ENCODE measurements at places on chromosomes 3 and 15.

- no peak for DNase-seq
Measured at GRCh38 chr3:133825969-133826727, 20.5 kb downstream of the SRPRB start.

DNA sequence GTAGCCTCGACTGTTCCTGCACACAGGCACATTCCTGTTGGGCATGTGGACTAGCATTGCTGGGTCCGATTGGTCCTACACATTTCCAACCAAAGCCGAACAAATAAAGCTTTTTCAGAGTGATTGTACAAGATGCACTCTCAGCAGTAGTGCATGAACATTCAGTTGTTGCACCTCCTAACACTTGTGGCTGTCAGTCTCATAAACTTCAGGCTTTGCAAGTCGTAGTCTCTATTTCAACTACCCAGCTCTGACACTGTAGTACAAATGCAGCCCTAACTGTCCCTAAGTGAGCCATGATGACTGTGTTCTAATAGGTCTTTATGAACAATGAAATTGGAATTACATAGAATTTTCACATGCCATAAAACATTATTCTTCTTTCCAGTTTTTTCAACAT, 281.7 kb upstream of the ATP10A start:
- DNase-seq, result no peak

DNA sequence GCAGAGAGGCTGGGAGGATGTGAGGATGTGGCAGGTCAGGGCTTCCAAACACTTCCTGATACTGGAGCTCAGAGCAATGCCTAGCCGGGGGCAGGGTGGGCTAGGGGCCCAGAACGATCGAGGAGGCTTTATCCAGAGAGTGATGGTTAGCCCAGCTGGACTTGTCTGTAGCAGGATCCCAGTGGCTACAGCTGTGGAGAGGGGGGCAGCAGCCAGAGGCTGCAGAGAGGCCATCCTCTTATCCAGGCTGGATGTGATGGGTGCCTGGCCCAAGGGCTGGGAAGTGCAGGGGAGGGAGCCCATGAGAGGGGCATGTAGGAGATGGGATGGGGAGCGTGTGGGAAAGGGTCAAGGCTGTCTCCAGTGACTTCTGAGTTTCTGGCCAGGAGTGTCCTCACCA, 4.6 kb downstream of the PARP3 start:
- no peak for DNase-seq

DNA sequence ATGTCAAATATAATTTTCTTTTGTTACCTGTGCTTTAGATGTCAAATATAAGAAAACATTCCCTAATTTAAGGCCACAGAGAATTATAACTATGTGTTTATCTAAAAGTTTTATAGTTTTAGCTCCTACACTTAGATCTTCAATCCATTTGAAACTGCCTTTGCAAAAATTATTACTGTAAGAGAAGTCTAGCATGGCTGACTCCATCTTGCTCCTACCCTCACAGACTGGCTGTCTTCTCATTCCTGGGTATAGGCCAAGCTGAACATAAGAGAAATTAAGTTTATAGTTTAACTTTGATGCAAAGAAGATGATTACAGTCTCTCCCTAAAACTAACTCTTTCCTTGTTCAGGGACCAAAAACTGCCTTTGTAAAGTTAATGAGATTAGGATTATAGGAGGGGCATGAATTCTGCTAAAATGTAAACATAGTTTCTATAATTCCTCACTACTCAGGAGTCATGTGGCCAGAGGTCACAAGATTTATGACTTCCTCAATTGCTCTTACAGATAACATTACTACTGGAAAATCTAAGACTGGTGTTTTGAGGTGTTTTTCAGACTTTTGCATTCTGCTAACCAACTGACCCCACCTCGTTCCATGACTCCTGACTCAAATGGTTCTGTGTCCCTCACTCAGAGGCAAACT, 184.0 kb downstream of the BCHE start:
- no peak for DNase-seq

DNA sequence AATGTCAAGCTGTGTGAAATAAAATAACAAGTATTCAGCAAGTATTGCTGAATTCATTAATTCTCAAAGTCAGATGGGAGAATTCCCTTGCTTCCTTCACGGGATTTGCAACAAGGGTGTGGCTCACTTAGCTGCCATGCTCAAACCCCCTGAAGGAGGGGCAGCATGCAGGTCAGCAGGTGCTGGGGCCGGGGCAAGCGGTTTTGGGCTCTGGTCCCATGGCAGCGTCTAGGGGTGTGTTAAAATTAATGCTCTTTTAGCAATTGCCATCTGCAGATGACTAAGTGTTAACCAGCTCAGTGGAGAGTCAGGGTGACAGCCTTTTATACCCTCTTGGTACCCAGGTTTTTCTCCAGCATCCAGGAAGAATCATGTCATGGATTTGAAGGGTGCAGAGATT, 40.0 kb upstream of the RBMS3 start:
- DNase-seq, result no peak

DNA sequence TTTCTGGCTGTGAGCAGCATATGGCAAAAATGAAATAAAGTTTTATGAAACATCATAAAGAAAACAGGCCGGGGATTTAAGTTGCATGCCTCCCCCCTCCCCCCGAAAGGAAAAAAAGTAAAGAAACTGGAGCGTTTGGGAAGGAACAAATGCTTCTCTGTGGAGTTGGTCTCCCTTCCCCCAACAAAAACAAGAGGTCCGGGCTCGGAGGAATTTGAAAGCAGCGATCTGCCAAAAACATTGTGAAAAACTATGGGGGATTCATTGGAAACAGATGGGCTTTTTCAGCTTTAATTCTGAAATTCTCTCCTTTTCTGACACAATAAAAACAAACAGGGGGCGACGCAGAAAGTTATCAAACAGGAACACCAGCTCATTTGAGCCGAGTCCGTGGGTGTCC, 17.0 kb downstream of the RGMA start:
- DNase-seq, result no peak

GRCh38 chr3:135458541-135459322, 506.8 kb upstream of the PPP2R3A start:
- no peak for DNase-seq

DNA sequence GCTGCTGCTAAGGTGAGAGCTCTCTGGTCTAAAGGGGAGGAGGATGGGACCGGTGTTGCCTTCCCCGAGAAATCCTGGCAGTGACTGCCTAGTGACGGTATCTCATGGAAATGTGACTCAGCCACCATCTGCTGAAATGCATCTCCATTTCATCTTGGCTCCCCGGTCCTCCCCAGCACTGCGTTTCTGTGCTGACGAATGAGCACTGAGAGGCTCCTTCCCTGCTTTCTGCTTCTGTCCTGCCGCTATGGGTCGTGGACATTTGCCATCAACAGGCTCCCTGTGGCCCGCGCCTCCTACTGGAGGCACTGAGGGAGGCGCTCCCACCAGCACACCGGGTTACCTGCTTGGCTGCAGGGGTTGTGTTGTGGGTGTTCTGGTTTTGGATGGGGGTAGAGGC, 13.5 kb upstream of the SEC13 start:
- DNase-seq, result no peak

- no peak for DNase-seq
Measured at GRCh38 chr3:112818289-112818688, 28.4 kb downstream of the CD200R1L start.

GRCh38 chr3:12139111-12139511, 19.6 kb downstream of the TIMP4 start:
- peak; percentile 40 for DNase-seq

- DNase-seq, result no peak
Measured at GRCh38 chr3:169146866-169147237, 516.7 kb downstream of the MECOM start.

DNA sequence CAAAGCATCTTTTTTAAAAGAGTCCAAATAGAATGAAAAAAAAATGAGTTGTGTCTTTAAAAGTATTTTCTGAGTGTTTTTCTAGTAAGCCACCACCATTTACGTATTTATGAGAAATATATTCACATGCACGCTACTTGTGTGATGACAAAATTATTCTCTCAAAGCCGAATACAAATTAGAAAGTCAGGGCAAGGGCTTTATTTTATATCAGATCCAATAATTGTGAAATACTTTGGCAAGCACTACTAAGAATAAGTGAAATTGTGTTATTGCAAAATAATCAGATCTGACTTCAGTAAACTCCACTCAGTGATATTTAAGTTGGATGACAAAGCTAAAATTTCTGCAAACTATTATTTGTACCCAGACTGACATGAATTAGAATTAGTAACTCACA, 589.3 kb upstream of the KCNMB2 start:
- DNase-seq, result no peak

- DNase-seq, result no peak
Measured at GRCh38 chr3:46586738-46587246, 20.7 kb upstream of the LRRC2 start.

DNA sequence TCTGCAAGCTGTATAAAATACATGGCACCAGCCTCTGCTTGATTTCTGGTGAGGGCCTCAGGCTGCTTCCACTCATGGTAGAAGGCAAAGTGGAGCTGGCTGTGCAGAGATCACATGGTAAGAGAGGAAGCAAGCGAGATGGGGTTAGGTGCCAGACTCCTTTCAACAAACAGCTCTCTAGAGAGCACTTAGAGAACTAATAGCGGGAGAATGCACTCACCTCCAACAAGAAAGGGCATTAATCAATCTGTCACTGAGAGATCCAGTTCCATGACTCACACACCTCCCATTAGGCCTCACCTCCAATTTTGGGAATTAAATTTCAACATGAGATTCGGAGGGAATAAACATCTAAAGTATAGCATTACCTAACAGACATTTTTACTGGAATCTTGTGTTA, 644.1 kb upstream of the ARRDC4 start:
- DNase-seq, result no peak

GRCh38 chr15:60379525-60380274, 18.1 kb downstream of the ANXA2 start:
- no peak for DNase-seq

- no peak for DNase-seq
Measured at GRCh38 chr3:156609546-156609945, 54.6 kb upstream of the SSR3 start.

DNA sequence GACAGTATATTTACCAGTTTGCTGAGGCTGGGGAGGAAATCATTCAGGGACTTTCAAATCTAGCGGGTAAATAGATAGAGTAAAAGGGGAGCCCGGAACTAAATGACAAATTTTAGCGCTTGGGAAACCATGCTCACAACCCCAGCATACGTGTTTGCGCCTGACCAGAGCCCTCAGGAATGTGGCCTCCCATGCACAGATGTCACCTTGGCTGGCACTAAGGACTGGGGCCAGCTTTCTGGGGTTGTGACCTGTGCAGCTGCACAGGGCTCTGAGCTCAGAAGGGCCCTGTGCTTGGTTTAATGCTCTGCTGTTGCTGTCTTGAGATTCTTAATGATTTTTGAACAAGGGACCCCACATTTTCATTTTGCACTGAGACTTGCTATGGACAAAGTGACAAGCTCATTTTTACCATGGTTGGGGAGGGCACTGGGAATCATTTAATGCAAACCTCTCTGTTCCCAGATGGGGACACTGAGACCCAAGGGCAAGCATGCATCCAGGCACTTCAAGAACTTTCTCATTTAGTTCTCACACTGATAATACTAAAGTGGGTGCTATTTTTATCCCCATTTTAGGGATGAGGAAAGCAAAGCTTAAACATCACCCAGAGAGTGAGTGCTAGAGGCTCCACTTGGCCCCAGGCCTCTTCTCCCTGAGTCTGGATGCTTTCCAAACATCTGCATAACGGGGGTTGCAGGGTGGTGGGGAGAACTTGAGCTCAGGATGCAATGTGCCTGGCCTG, 44.1 kb upstream of the FAM107A start:
- DNase-seq, result no peak

DNA sequence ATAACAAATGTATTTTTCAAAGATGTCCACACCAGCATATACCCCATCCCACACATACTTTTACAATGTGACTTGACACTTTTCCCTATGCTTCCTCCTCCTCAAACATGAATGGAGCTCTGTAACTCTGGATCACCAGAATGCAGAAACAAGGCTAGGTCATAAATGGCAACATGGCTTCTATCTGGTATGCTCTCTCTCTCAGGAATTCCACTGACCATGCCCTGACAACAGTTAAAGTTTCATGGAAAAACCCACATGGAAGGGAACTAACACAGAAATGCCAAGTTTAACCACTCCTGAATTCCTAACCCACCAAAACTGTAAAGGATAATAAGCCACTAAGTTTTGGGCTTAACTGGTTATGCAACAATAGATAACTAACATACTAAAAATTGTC, 19.9 kb downstream of the MYO9A start:
- DNase-seq, result no peak

DNA sequence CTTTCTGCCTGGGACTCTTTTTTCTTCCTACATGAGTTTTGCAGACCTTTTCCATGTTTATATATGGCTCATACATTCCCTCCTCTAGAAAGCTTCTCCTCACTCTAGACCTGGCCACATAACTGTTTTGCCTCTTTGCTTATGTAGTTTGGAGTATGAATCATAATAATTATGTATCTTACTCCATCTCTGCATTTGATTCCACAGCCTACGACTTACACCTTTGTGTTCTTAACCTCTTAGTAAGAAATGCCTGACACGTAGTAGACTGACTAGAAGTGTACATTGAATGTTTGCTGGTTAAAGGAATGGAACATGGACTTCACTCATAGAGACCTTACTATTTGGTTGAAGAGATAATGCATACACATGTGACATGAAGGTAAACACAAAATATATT, 56.4 kb downstream of the MBNL1 start:
- DNase-seq, result no peak

DNA sequence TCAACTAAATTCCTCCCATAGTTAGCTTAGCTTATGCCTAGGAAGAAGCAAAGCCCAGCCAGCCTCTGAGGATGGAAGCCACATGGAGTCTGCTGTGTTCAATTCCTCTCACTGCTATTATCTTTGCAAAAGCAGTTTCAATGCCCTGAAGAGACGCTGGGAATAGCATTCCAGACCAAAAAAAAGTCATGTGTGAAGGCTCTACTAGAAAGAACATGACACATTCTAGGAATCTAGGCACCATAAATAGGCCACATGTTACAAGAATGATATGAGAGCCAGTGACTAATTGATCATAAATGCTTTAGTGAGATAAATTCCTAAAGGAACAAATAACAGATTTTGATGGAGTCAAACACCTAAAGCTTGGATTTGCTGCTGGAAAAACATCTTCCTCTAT, 800.8 kb downstream of the TUSC7 start:
- no peak for DNase-seq

- no peak for DNase-seq
Measured at GRCh38 chr3:64977308-64978100, 289.7 kb upstream of the ADAMTS9 start.

DNA sequence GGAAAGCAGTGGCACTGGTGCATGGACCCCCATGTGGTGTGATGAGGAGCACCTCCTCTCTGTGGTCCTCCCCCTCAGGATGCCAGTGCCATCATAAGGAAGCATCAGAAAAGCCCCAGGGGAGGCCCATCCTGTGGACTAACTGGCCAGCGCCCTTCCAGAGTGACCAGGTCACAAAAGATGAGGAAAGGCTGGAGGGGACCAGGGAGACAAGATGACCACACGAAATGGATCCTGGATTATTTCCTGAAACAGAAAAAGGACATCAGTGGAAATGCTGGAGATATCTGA, 56.4 kb downstream of the TPRA1 start:
- DNase-seq, result no peak
